Stimulated activated CD4-positive, alpha-beta T cell treated with anti-CD3 and anti-CD28 coated beads, Interleukin-1b, Interleukin-23, amount 100 ng/mL, for 1 hour (primary cell): ENCODE measurements at places on chromosomes 11 and 22.

DNA sequence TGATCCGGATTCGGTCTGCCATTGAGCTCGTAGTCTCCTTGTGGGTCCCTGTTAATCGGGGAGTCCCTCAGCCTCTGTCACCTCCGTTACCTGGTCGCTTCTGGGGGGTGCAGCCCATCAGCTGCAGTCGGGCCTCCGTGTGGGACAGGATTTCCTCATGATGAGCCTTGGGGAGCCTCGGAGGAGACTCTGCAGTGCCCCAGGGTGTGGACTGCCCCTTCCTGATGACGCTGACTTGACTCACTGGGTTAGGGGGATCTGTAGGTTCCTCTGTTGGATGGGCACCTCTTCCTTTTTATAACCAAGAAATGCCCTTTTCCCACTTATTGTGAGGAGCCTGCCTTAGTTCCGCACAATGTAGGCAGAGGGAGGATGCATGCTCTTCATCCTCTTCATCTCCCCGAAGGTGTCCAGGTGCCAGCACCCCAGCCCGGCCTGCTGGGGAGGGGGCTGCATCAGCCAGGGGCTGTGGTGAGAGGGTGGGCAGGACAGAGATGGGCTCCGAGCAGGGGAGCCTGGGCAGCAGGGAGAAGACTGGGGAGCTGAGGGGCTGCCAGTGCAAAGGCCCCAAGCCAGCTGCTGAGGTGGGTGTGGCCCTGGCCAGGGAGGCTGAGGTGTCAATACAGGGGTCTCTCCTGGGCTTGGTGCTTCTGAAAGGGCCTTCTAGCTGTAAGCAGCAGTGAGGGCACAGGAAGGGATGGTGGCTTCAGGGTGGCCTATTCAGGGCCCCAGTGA, 13.5 kb upstream of the TTLL8 start:
- no peak for DNase-seq

DNA sequence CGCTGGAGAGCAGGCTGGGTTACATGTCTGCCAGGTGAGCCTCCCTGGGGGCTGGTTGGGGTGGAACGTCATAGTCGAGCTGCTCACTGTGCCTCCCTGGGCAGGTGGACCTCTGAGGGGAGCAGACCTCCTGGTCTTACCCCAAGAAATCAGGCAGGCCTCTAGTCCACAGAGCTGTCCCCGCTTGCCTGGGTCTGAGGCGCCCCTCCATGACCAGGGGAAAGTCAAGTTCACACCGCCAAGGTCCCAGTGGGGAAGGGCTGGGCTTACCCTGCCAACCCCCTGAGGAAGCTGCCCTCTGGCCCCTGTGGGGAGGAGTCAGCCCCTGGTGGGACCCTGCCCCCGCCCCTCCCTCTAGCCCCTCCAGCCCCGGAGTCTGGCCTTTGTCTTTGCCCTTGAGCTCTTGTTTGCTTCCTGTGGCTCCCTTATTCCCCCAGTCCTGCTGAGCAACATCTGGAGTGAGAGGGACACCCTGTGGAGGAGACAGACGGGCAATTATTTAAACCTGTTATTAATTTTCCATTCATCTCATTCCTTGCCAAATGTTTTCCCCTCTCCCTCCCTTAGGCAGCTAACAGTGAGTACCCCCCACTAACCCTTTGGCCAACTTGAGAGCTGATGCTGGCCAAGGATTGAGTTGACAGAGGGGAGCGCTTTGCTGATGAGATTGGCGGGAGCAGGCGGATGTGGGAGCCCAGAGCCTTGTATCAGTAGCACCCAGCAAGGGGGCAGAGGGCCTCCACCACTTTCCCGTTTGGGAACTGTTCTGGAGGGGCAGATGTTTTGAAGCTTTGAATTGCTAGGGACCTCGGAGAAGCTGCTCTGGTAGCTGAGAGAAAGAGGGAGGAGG, 83.4 kb downstream of the CEP164 start:
- no peak for DNase-seq

GRCh38 chr11:64058494-64058893, 22.8 kb downstream of the FLRT1 start:
- no peak for DNase-seq

DNA sequence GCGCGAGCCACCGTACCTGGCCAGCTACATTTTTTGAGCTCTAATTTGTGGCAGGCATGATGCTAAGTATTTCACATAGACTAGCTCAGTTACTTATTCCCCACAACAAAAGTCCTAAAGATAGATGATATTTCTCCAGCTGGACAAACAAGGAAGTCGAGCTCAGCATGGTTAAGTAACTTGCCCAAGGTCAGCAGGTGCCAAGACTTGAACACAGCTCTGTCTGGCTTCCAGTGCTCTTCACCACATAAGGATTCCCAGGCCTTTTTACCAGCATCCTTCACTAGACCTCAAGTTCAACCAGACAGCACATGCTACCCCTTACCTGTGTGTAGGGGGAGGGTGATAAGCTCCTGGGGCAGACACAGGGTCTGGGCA, 177.3 kb upstream of the NCAM1 start:
- DNase-seq = no peak

GRCh38 chr22:22022255-22022840, 39.8 kb upstream of the TOP3B start:
- no peak for DNase-seq

- no peak for DNase-seq
Observed at GRCh38 chr22:25395915-25396314, 168.6 kb upstream of the GRK3 start.

GRCh38 chr22:22759371-22759770, 115.0 kb downstream of the GGTLC2 start:
- DNase-seq = no peak

DNA sequence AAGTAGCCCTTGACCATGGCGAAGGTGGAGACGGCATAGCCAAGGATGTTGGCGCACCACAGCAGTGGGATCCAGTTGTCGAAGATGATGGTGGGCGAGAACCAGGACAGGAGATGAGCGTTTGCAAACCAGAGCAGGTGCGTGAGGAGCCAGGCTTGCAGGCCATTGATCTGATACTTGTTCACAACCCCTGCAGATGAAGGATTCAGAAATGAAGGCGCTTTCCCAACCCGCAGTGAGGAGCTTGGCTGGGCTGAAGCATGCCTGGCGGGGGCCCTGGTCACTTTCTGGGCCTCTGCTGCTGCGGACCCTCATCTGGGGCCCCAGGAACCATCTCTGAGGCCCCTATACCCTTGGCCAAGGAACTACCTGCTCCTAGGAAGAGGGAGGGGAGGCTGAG, 6.9 kb downstream of the DHCR7 start:
- DNase-seq = no peak

DNA sequence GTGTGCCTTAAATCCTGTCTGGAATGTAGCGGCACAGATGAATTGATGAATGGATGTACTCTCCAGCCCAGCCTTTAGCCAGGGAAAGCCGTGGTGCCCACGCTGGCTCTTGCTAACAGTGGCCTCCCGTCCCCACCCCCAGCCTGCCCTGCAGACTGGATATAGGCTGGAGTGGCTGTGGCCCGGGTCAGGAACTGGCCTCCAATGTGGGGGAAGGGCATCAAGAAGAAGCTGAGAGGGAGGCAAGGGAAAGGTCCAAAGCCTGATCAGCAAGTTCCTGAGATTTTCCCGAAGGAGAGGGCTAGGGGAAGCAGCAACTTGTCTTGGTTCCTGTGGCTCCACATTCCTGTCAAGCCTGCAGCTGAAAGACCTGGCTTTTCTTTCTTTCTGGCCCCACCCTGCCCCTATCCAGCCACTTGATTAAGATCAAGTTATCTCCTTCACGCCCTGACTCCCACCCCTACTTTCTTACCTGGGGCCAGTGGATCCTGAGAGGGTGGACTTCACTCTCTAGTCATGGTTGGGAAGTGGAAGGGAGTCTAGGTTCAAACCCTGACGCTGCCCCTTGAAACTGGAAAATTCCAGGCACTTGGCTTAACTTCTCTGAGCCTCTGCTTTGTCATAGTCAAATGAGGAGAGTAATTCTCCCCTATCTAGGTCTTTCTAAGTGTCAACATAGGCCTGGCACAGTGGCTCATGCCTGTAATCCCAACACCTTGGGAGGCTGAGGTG, 11.0 kb upstream of the MICALL1 start:
- no peak for DNase-seq

GRCh38 chr11:83056204-83056603, 15.5 kb downstream of the RAB30 start:
- DNase-seq = no peak

GRCh38 chr11:77035039-77035438, 841 bp downstream of the B3GNT6 start:
- no peak for DNase-seq
